CD4-positive, alpha-beta T cell treated with Interleukin-21 for 1 hour (primary cell): ENCODE measurements at places on chromosomes 3 and 15.
A peak's percentile ranks its signal among the peaks of the same experiment; 100 is the strongest.

GRCh38 chr3:68360492-68360891 lies 571.9 kb downstream of the TAFA4 start:
- no peak for DNase-seq

DNA sequence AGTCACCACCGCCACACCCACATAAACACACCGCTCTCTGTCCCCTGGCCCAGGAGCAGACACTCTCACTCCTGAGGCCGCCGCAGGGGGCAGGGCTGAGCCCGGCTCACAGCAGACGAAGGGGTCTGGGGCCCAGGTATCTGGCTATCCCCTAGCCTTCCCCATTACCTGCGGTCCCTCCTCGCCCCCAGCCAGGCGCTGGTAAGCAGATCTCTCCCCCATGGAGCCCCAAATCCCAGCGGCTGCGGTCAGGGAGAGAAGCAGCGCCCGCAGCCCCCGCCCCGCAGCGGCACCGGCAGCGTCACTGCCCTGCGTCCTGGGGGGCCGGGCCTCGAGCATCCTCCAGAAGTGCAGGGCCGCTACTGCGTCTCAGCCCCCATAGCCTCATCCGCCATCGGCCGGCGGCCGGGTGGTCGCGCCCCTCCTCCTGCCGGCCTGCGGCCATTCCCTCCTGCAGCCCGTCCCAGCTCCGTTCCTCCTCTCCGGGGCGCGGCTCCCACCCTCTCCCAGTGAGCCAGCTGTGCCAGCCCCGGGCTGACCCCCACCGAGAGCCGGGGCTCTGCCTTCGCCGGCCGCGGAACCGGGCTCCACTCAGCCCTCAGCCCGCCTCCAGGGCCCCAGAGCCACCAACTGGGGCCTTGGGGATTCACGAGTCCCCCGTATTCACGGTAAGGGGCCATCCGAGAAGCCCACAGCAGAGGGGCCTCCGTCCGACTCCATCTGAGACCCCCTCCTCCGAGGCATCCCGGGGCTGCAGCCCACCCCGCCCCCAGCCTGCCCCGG lies 13.1 kb downstream of the TNK2 start:
- peak; percentile 73 for DNase-seq

- DNase-seq, result no peak
These were observed 18.6 kb downstream of the LRRN1 start for GRCh38 chr3:3817865-3818264.

DNA sequence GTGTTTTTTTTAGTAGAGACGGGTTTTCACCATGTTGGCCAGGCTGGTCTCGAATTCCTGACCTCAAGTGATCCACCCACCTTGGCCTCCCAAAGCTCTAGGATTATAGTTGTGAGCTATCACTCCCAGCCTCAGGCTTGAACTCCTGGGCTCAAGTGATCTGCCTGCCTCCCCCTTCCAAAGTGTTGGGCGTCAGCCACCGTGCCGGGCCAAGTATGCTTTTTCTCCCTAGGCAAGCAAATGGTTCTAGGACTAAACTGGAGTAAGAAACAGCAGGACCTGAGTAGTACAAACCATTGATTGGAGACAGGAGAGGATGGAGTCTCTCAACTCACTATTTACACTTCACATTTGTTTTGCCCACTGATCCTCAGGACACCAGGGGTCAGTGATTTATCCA lies 4.6 kb upstream of the PTPN9 start:
- DNase-seq, result no peak

DNA sequence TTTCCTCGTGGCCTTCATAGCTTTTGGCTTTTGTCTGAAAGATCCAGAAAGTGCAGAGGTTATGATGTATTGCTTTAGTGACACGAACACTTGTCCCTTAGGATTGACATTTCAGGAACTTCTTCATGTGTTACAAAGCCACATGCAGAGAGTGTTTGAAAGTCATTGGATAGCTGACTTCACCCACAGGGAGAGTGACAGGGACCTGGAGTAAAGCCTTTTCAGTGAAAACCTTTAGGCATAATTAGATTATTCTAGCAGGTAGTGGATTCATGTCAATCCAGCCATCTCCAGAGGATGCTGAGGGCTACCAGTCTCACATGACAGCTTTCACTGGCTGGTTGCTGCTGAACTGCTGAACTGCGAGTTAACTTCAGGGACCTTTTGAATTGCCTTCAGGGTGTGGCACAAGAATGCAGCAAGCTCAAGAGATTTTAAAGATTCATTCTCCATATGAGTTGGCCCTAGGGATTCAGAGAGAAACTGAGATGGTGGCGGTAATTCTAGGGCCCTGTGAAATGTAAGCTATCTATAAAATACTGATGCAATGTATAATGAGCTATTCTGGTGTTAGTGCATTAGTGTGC lies 267.0 kb upstream of the GOLIM4 start:
- no peak for DNase-seq

- DNase-seq, result no peak
These were observed 20.4 kb downstream of the TGM5 start for GRCh38 chr15:43246261-43246774.

GRCh38 chr3:36538136-36538749 lies 157.9 kb downstream of the STAC start:
- no peak for DNase-seq

GRCh38 chr3:186839874-186840641 lies 2.5 kb upstream of the ADIPOQ start:
- no peak for DNase-seq

DNA sequence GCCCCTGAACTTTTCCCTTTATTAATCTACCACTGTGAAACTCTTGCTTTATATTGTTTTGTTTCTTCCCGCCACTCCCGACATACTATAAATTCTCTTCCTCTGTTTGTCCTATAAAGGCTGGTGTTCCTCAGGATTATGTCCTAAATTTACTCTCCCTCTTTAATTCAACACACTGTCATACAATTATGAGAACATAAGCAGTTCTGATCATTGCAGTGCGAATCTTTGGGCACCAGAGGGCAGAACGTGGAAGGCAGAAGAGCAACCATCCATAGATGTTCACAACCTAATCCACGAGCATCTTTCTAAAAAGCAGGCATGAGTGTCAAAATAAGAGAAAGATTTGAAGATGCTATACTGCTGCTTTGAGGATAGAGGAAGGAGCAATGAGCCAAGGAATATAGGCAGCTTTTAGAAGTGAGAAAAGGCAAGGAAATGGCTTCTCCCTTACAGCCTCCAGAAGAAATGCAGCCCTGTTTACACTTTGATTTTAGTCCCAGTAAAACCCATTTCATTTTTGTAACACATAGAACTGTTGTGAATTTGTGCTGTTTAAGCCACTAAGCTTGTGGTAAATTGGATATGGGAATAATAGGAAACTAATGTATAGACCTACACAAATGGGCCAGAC lies 179.4 kb downstream of the GBE1 start:
- DNase-seq, result peak; percentile 4

GRCh38 chr15:60591496-60592370 lies 112.8 kb upstream of the ICE2 start:
- DNase-seq, result peak; percentile 49

DNA sequence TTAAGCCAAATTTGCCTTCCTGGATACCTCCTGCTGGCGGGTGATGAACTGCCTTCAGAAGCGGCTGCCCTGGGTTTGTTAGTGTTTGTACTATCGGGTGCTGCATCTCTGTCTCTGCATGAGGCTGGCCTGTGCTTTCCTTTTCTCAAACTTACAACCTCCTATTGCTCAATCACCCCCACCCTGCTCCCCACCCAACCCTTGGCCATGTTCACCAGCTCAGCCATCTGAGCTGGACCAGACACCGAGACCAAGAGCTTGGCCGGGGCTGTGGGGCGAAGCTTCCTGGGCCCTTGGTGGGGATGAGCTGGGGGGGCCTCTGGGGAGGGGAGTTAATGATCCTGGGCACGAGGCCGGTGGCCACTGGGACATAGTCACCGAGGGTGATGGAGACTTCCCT lies 16.8 kb upstream of the FBLN2 start:
- DNase-seq, result no peak

DNA sequence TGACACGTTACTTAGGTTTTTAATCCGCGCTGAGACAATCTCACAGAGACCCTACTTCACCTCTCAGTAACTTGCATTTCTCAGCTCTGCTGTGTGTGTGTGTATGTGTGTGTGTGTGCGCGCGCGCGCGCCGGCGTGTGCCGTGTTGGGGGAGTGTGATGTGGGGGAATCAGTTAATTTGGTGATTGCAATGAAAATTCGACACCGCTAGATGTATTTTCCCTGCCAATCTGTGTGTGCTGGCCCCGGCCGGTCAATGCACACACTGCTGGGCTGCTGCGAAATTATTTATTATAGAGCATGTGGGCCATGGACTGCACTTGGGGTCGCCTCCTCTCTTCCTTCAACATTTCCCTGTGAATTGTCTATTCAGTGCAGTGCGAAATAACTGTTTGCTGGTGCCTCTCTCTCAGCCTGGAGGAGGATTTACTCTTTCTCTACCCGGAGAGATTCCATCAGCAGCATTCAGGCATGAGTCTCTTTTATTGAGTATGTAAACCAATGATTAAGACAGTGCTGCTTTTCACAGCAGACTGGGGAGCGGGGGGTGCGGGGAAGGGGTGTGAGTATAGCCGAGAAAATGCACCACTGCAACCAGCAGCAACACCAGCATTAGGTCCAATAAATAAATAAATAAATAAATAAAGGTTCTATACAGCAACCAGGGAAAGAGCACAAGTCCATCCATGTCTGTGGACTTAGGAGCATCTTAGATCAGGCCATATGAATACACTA lies 2.9 kb downstream of the CADM2 start:
- DNase-seq, result no peak

DNA sequence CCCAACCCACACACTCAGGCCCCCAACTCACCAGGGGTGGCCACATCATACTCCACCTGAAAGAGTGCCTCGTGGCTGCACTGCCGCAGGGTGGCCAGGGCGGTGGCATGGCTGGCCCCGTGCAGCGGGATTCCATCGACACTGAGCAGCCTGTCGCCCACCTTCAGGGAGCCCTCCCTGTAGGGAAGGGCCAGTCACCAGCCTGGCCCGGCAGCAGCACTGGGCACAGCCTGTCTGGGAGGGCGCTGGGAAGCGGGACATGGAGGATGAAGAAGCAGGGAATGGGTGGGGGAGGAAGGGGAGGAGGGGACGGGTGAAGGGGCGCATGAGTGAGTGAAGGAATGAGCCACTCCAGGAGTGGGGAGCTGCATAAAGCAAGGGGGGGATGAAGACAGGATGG lies 18.5 kb downstream of the GRIP2 start:
- no peak for DNase-seq

DNA sequence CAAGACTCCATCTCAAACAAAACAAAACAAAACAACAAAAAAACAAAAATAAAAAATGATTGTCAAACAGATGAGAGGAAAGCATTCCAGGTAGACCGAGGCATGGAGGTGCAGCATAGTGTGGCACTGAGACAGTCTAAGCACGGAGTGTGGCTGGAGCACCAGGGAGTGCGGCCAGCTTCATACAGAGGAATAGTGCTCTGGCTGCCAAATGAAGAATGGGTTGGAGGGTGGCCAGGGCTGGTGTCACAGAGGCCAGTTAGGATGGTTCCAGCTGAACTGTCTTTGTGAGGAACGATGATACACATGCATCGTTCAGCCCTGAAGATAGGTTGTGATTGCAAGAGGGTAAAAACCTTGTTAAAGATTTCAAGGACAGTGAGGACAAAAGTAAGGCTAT lies 28.3 kb downstream of the MITF start:
- DNase-seq, result no peak

DNA sequence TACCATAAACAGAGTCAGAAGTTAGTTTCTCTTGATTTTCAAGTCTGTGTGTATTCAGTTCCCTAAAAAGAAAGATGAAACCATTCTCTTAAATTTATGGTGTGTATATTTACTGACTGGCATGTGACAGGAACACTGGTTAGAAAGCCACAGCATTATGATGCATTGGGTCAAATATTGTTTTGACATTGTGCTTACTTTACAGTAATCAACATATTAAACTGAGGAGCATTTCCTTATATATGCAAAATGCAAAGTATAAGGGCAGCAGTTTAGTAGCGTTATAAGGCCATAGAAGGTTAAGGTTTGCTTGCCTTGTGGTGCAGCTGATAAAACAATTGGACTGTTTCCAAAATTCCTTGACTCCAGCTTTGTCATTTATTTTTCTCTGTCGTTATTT lies 72.9 kb downstream of the EPHA3 start:
- DNase-seq, result no peak

DNA sequence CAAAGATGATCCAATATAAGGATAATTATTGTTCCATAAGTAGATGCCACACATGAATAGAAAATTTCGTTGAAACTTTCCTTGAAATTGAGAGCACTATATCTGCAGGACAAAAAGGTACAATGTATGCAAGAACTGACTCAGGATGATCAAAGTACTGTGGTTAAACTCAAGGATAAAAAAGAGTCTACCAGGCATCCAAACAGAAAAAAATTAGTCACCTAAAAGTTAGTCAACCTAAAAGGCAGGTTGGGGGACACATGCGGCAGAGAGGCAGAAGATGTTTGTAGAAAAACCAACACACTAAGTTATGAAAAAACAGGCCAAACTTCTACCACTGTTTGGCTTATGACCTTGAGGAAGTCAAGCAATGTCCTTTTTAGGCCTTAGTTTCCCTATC lies 68.7 kb downstream of the GSK3B start:
- no peak for DNase-seq

DNA sequence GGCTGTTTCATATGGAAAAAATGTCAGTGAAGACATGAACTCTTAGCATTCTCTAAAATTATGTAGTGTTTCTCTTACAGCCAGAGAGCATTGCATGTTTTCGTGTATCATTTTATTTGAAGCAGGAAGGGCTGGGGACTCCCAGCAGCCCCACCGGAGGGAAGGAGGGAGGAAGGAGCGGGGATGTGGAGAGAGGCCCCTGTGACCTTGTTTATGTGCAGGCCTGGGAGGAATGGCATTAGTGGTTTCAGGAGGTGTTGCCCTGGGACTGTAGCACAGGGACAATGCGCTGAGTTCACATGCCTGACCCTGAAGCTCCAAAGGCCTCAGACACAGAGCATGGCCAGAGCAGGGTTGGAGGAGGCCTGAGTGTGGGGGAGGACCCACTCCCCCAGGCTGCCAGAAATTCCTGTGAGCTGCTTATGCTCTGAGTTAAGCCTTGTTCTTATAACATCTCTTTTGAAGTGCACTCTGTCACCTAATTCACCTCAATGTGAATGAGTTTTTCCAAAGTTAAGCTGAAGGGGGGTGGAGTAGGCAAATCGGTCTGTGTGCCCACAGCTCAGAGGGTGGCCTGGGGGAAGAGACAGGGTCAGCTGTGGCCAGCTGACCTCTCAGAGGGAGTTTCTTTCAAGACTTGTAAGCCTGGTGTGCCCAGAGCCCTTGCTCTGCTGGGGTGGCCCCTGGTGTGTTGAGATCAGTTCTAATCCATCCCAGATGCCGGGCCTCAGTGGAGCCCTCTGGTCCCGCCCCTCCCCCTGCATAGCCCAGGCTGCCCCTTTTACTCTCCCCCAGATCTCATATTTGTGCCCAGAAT lies 3.9 kb upstream of the RNU6-1 start:
- DNase-seq, result no peak
